ENCODE measurements at places on chromosomes 3 and 15.

DNA sequence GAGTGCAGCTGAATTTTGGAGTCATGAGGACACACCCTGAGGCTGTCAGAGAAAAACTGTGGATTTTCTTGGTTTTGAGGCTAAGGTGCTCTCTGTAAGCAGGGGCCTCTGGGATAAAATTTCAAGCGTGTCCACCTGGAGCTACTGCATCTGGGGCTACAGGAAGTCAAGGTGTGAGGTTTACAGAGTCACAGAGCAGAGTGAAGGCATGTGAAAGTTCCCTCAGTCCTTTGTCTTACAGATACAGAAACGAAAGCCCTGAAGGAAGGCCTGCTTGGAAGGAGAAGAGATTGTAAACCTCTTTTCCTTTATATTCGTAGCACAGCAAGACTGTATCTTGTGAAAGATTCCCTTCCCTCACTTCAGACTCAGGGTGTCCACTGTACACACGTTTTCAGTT, 138.6 kb downstream of the OPA1 start:
- no peak for DNase-seq

GRCh38 chr3:138774529-138775253, 60.0 kb downstream of the PIK3CB start:
- DNase-seq, result no peak

- DNase-seq, result no peak
Observed at GRCh38 chr3:51538115-51538458, 432 bp upstream of the RAD54L2 start.

DNA sequence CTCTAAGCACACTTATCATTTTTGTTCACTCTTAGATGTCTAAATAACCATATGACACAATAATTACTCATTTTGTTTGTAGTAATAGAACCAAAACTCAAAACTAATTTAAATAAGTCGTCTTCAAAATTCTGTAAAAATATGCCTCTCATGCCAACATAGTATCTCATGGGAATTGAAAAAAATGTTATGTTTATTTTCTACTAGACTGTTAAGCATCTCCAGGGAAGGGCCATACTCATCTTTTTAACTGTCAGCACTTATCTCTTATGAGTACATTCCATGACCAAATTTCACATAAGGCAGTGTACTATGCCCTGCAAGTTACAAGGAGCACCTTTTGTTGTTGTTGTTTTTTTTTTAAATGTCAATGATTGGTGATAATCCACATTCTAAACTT, 18.3 kb upstream of the USF3 start:
- DNase-seq, result no peak

GRCh38 chr15:43524254-43524845, 6.9 kb downstream of the MAP1A start:
- DNase-seq, result no peak

DNA sequence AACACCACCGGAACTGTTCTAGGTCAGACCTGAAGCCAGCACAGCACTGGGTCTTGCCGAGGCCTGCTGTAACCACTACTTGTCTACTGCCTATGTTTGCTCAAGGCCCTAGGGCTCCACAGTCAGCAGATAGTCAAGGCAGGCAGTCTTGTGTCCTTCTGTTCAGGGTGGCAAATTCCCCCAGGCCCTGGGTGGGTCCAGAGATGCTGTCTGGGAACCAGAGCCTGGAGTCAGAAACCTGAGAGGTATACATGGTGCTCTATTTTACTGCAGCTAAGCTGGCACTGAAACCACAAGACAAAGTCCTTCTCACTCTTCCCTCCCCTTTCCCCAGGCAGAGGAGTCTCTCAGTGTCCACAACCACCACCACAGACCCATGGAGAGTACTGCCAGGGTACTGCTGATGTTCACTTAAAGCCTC, 89.9 kb downstream of the BBX start:
- DNase-seq, result no peak

DNA sequence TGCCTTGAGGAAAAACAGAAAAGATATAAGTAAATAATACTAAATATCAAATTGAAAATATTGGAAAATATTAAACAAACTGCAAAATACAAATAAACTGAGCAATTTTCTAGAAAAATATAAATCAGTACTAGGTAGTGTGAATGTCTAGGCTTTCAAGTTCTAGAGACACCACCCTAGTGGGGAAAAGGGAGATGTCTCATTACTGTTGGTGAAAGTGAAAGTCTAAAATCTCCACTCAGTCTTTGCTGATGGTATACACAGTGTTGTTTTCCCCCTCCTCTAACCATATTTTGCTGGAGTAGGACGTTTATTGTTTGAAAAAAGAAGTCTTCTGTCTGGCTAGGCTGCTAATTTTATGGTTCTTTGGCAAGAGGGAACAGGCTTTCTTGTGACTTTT, 1368.9 kb downstream of the OTOL1 start:
- no peak for DNase-seq

DNA sequence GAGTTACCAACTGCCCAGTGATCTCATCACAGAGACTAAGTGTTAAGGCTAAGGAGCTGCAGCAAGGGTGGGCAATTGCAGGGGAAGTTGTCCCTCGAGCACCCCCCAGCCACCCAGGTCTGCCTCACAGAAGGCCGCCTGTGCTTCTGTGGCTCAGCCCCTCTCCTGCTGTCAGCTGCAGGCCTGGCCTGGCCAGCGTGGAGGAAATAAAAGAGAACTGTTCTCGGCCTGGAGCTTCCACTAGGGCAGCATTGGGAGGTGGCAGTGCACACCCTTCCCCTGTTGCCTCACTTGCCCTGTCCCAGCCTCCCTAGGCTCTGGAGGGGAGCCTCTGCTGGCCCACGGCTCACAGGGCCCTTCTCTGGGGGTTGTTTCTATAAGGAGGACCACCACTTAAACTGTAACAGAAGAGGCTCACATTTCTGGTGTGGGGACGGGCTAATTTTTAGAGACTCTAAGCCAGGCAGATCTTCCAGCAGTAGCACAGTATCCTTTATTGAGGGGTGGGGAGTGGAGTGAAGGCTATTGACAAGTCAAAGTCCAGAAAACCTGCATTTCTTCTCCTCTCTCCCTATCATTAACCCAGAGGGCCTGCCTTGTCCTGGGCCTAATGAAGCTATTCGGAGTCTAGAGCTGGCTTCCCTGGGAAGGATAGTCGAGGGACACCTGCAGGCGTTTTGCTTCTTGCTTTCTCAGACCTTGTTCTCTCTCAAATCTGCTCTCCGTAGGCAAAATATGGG, 75.6 kb upstream of the ADPGK start:
- no peak for DNase-seq

- no peak for DNase-seq
Observed at GRCh38 chr3:14138878-14139655, 14.2 kb downstream of the TMEM43 start.

DNA sequence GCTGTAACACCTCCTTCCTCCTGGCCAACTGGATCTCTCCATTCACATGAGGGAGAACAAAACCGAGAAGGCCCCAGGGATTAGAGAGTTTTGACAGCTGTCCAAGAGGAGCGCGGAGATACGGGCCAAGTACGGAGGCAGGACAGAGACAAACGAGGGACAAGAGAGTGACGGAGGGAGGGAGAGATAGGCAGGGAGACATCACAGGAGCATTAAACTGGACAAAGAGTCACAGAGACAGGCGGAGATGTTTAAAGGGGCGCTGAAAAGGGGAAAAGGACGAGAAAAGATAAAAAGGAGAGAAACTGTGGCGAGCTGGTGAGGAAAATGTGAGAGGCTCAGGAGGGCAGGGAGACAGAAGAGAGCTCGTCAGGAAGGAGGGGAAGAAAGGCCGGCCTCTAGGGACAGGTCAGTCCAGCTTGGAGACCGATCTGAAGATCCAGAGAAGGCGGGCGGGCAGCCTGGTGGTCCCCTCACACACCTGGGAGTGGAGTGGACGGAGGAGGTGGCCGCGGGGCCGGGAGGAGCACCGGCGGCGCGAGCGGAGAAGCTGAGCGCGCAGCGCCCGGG, 40.5 kb upstream of the ROPN1 start:
- no peak for DNase-seq

GRCh38 chr15:74384881-74385643, 17.6 kb upstream of the CYP11A1 start:
- DNase-seq, result no peak

- DNase-seq, result no peak
Observed at GRCh38 chr15:73941044-73941443, 14.8 kb downstream of the LOXL1 start.

Data from stimulated activated CD4-positive, alpha-beta T cell treated with anti-CD3 and anti-CD28 coated beads, Interleukin-15, amount 100 ng/mL, for 1 hour (primary cell).